ENCODE measurements at places on chromosomes 3 and 15.

DNA sequence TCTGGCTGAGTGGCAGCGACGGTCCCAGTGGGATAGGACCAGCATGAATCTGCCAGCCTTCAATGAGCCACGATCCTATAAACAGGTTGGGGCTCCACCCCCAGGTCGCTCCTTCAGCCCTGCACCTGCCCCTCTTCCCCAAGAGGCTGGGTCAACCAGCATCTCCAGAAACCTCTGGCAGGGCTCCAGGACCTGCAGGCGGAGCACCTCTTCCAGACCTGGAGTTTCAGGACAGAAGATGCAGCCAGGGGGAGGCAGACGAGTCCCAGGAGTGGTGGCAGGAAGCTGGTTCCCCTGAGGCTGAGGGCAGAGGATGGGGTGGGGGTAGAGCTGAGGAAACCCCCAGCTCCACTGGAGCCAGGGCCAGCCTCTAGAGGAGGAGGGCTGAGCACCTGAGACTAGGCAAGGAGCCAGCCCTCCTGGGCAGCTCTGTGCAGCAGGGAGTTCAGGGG, at the start of gene PLA2G4D:
PLA2G4D (minus strand) TSS at position 51 of the 452 bp plus-strand sequence. CDS start 103 bp downstream, outside the sequence.
- no peak for DNase-seq

DNA sequence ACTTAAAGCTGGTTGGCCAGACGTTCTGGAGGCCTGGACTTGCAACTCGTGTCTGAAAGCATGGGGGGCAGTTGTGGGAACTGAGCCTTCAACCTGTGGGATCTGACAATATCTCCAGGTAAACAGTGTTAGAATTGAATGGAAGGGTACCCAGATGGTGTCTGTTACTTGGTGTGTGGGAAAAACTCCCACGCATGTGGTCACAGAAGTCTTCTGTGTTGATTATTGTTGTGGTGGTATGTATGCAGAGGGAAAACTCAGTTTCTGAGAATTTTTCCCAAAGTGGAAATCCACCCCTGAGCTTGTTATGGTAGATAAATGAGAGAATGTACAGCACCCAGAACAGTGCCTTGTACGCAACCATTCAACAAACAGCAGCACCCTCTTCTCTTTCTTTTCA, 238.1 kb upstream of the ICE2 start:
- DNase-seq = no peak

DNA sequence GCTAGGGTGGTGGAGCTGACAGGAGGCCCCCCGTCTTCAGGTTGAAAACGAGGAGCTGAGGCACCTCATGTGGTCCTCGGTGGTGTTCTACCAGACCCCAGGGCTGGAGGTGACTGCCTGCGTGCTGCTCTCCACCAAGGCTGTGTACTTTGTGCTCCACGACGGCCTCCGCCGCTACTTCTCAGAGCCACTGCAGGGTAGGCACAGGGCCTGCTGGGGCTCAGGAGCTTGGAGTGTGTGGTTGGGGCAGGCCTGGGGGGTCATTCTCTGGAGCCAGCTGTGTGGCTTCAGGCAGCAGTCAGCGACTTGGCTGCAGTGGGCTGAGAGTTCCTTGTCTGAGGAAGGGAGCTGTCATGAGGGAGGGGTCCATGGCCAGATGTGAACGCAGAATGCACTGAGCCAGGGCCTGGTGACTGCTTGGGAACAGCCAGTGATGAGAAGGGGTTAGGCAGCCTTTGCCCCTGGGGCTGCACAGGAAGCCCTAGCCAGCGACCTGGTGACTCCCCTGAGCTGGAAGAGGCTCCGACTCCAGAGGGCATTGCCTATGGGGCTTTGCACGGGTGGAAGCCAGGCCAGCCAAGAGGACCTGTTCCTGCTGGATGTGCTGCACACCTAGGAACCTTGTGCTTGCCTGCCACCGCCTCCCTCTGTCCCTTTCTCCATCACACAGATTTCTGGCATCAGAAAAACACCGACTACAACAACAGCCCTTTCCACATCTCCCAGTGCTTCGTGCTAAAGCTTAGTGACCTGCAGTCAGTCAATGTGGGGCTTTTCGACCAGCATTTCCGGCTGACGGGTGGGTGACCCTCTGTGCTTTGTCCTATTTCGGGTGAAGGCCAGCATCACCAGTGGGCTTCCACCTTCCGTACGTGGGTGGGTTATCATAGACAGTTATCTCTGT, 4.9 kb upstream of the STAB1 start:
- DNase-seq = no peak

GRCh38 chr3:114642951-114643741, 349.3 kb downstream of the TIGIT start:
- DNase-seq = no peak

DNA sequence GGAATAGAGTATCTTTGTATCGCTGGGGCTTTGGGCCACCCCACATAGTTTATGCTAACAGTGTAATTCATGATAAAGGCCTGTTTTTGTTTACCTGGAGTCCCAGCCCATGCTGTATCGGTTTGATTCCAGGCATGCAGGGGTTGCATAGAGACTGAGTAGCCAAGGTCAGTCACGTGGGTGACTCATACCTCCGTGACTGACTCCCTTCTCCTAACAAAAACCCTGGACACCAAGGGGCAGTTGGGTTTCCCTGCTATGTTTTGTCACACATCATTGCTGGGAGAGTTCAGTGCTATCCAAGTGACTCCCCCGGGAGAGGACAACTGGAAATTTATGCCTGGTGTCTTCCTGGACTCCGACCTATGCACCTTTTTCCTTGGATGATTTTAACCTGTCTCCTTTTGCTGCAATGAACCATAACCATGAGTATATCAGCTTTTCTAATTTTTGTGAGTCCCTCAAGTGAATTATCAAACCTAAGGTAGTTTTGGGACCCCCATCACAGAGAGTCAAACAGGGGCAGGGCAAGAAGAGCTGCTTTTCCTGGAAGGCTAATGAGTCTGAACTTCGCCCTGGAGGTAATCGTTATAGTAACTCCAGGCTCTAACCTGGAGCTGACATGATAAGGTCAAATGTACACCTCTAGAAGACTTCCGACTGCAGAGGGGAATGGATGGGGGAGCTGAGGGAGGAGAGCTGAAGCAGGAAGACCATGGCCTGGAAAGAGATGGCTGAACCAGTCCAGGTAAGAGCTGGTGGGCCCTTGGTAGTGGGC, 57.0 kb downstream of the SRGAP3 start:
- DNase-seq = no peak

DNA sequence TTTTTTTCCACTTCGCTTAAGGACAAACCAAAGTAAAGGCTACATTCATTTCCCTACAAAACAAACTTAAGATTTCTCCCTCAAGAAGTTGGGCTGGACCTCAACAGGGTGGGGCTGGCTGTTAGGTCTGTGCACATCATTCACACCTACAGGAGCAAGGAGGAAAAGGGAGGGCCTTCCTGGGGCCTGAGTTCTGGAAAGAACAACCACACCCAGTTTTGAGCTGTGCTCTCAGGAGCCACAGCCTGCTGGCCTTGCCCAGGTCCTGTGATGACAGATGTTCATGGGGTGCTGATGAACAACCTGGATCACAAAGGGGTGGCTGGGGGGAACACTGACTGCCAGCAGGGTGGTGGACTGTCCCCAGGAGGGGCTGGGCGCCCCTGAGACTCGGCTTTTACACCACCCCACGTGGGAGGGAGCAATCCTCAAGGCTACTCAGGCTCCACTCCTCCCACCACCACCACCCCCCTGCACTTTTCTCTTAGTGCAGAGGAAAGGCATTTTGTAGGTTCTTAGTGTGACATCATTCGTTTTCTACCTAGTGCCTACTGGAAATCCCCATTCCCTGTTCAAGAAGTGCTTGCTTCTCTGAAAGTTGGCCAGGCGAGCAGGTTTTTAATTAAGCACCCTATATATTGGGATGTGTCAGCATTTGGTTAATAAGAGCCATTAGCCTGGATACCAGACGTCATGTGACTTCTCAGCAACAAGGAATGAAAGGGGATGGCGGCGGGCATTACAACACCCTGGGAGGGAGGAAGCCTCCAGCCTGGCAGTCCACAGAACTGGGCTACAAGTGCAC, 35.7 kb downstream of the CCNB2 start:
- DNase-seq = peak; percentile 32

- DNase-seq = no peak
Measured at GRCh38 chr15:80798911-80799310, 19.7 kb downstream of the CEMIP start.

- no peak for DNase-seq
Measured at GRCh38 chr15:71120428-71120944, 5.2 kb downstream of the THSD4 start.

DNA sequence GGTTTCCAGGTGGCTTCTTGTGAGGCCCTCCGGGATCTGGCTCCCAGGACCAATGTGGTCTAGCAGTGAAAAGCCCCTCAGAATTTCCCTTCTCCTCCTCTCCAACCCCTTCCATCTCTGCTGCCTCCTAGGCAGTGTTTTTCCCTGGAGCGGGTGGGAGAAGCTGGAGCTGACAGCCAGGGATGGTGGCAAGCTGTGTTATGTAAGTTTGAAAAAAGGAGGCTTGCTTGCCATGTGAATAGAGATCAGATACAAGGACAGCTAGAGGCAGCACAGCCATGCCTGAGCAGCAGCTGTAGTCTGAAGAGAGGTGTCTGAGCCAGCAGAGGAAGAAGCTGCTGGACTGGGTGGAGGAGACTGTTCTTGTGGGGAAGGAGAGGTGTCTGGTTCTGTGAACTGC, 20.6 kb downstream of the SNAPC5 start:
- DNase-seq = no peak

DNA sequence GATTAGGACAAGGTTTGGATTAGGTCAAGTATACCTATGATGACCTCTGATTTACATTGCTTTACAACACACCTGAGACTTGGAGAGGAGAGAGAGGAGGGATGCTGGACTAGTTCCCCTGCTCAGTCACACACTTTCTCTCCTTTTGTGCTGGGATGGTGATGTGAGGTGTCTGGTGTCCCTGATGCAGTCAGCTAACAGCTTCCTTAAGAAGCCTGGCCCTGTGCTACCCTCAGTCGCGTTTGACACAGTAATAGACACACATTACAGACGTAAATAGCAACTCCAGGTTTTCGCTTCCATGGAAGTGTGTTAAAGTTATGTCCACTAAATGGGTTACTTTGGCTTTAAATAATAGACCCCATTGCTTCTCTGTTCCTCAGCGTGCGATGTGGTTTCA, 58.9 kb downstream of the RARB start:
- no peak for DNase-seq

- no peak for DNase-seq
Measured at GRCh38 chr3:99549957-99550603, 88.3 kb upstream of the COL8A1 start.

DNA sequence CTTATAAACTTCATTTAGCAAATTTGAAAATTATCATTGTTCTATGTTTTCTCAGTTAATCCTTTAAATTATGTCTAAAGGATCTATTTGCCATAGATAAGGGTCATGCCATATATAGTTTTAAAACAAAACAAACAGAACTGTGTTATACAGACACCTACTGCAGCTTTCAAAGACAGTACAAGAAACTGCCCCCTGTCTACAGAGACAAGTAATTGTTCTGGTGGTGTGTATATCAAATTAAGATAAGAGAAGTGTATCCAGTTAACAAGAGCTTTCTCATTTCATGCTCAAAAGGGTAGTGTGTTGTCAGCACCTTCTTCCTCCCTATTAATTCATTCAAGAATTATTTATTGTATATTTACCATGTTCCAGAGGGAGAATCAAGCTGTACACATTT, 201.2 kb downstream of the FMN1 start:
- no peak for DNase-seq

DNA sequence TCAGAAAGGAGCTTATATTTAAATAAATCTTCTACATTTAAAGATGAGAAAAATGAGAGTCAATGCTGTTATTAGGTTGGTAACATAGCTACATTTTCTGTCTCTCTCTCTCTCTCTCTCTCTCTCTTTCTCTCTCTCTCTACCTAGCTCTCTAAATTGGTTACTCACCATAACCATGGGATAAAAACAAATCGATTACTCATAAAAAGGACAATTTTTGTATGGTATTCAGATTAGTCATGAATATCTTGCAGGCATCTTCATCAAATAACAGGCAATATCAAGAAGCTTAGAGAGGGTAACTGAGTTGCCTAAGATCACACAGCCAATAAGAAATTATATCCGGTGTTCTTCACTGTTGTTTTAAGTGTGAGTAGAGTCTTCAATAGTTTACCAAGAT, 81.8 kb upstream of the ALCAM start:
- no peak for DNase-seq

GRCh38 chr3:186080849-186081438, 27.9 kb downstream of the ETV5 start:
- no peak for DNase-seq

DNA sequence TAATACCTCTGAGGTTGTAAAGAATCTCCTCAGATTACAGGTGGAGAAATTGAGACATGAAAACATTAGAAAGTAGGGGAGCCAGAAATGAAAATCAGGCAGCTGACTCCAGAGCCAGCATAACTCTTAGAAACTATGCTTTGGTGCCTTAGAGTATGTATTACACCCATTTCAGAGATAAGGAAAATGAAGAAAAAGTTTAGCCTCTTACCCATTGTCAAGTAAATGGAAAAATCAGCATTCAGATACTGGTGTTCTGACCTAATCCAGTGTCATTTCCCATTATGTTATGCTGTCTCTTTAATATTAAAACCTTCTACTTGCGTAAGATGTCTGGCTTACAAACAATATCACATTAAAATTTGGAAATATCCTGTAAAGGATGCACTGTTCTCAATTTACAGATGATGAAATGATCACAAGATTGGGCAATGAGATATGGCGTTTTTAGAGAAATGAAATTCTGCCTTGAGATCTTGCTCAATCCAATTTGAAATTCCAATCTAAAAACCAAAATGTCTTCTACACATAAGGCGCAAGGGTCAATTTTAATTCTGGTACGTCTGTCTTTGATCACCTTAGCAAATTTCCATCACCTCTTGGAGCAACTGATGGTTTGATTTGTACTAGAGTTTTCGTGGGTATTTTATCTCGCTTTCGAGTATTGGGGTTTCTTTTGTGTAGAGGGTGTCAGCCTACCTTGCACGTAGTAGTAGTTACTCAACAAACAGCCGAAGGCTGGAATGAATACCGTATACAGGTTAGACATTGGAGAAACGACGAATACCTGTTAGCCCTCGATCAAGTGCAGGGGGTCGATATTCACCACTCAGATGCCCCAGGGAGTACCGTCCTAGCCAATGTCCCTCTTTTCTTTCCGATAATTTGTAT, 902 bp upstream of the ZCWPW2 start:
- DNase-seq = no peak

GRCh38 chr3:67357610-67358458, 296.6 kb downstream of the SUCLG2 start:
- DNase-seq = no peak

- no peak for DNase-seq
Measured at GRCh38 chr3:31755926-31756658, 223.4 kb downstream of the STT3B start.

DNA sequence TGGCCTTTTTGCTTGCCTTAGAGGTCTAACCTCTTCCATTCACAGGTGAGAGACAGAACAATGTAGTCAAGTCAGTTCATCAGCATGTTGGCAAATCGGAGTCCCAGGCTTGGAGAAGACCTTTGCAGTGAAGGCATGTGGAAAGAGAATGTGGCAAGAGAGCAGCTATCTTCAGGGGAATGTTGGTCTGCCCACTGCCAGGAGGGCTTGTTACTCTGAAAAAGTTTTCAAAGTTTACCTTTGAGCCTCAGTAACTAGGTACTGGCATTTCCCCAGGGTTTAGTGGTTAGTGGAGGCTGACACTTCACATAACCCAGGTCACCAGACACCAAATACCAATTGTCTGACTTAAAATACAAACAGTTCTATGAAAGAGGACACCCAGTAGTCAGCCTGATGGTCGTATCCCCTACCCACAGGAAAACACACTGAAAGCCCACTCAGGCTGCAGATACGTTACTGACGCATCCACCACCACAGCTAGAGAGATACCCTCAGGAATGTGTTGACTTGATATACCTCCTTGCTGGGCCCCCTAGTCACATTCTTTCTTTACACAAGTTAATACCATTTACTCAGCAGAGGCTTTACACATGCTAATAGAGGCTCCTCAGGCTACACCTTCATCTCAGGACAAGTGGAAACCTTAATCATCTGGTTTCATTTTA, 9.7 kb upstream of the ARID3B start:
- DNase-seq = peak; percentile 91
